ENCODE measurements at places on chromosomes 6 and 20.

DNA sequence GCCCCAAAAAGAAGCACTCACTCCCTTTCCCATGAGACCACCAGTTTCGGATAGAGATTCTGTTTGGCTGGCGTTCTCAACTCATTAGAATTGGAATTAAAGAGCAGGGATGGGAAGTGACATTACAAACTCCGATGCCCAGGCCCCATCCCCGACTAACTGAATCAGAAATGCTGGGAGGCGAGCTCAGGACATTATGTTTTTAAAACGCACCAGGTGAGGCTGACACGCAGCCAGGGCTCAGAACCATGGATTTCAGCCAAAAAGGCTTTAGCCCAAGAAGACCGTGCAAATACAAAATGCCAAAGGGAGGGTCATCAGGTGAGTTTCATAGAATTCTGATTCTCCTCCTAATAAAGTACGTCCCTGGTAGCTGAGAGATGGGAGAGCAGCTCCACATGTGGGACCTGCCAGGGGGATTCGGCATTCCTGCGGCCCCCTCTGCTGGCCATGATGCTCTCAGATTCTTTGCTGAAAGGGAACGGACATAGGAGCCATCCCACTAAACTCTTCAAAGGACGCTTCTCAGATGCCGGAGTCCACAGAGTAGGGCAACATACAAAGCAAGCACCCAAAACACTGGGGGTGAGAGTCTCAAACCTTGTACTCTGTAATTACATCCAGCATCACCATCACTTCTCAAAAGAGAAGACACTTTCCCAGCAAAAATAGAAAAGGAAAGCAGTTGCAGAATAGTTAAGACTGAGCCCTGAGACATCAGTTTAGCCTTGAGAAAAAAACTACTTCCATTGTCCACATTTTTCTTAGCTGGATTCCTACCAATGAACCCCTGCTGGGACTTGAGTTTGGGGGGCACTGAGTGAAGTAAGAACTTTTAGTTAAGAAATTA lies 205.2 kb downstream of the BMP7 start:
- no peak for DNase-seq

- DNase-seq: no peak
Measured at GRCh38 chr20:38665094-38665493, 59.2 kb upstream of the SLC32A1 start.

- DNase-seq: no peak
Measured at GRCh38 chr6:34792605-34793500, 970 bp downstream of the BLTP3A start.

DNA sequence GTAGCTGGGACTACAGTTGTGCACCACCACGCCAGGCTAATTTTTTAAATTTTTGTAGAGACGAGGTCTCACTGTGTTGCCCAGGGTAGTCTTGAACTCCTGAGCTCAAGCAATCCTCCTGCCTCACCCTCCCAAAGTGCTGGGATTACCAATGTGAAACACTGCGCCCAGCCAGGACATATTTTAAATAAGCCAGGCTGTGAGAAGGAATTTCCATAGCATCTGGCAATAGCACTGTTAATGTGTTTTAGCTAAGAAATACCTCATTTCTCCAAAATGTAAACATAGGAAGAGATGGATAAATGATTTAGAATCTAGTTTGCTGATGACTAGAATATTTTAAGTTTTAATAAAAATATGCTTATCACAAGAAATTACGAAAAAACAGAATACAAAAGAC lies 27.0 kb upstream of the SLA2 start:
- DNase-seq: no peak

GRCh38 chr6:118468682-118469465 lies 79.2 kb upstream of the PLN start:
- no peak for DNase-seq

DNA sequence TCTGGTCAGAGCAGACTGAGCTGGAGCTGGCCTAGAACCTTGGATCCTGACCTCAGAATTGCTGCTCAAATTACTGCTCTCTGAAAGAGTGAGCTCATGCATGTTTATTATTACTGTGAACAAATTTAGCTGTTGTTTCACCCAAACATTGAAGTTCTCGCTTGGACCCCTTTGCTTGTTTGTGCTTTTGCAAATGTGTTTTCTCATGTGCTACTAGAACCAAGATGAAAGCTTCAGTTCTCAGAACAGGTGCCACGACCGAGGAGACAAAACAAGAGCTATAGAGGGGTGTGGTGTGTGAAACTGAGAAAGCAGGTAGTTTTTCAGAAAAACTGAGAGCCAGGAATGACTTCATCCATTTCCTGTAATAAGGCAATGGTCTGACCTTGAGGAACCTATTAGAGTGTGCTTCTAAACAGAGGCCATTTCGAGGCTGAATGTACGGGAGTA lies 50.0 kb upstream of the ESR1 start:
- DNase-seq: no peak

- DNase-seq: no peak
Measured at GRCh38 chr6:111471533-111471932, 11.5 kb downstream of the REV3L start.

DNA sequence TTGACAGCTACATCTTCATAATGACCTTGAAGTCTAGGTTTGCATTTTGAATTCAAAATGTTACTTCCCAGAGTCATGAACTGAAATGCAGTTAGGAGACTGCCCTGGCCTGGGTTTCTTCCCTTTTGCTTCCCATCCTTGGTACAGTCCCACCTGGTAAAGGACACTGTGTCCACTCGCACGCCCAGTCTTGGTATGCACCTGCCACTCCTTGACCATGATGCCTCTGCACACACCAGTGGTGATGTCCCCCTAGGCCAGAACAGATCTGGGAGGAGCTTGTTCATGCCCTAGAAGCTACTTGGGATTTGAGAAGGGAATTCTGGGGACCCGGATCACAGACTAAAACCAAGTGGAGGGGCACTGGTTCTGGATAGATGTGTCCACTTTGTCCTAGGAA lies 3.6 kb downstream of the PPP1R14C start:
- no peak for DNase-seq

GRCh38 chr6:158011478-158011920 lies 29.8 kb downstream of the SYNJ2 start:
- DNase-seq: no peak

DNA sequence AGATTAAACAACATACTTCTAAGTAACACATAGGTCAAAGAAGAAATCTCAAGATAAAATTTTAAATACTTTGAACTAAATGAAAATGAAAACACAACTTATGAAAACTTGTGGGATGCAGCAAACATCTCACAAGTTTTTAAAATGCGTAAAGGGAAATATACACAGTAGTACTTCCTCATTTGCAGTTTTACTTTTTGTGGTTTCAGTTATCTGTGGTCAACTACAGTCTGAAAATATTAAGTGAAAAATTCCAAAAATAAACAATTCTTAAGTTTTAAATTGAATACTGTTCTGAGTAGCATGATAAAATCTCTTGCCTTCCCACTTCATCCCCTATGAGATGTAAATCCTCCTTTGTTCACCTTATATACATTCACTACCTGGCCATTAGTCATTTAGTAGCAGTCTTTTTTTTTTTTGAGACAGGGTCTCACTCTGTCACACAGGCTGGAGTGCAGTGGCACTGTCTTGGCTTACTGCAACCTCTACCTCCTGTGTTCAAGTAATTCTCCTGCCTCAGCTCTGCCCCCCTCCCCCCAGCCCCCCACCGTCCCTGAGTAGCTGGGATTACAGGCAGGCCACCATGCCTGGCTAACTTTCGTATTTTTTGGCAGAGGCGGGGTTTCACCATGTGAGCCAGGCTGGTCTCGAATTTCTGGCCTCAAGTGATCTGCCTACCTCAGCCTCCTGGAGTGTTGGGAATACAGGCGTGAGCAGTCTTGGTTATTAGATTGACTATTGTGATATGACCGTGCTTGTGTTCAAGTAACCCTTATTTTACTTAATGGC lies 154.6 kb upstream of the AHI1 start:
- DNase-seq: no peak
